ENCODE measurements at places on chromosomes 1 and 21. TPM values are rescaled to one million over a fixed set of nuclear protein-coding genes. Genes with fewer than 3 reads are reported as not detected.

- no peak for DNase-seq
- H3K36me3 ChIP-seq = peaks cover 2% of the 10 kb centered on the region
- peak overlapping the region; percentile 1 for H3K4me3 ChIP-seq
- H3K27ac ChIP-seq = peak overlapping the region; percentile 66
- peaks cover 27% of the 10 kb centered on the region for H3K4me1 ChIP-seq
- no peaks in the 10 kb centered on the region for H3K27me3 ChIP-seq
Measured at GRCh38 chr1:9590945-9591668, 2.4 kb downstream of the TMEM201 start.

DNA sequence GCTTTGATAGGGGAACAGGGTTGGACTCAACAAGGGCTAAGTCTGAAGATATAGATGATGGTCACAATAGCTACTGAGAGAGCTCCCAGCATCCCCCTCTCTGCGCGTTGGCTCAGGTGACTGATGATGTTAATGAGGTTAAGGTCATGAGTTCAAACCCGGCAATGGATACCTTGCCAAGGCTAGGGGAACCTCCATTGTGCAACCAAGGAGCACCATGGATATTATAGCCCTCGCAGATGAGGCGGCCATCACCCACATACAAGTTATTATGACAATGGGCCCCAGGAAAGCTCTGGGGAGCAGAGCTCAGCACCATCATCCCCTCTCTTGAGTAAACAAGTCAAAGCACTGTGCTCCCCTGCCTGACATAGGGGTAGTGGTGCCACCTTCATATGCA, 8.2 kb downstream of the KCNA2 start:
- H3K4me3 ChIP-seq = no peak overlapping the region
- H3K4me1 ChIP-seq = peaks cover 1% of the 10 kb centered on the region
- DNase-seq = no peak
- peaks cover 5% of the 10 kb centered on the region for H3K27me3 ChIP-seq
- H3K27ac ChIP-seq = no peak overlapping the region

DNA sequence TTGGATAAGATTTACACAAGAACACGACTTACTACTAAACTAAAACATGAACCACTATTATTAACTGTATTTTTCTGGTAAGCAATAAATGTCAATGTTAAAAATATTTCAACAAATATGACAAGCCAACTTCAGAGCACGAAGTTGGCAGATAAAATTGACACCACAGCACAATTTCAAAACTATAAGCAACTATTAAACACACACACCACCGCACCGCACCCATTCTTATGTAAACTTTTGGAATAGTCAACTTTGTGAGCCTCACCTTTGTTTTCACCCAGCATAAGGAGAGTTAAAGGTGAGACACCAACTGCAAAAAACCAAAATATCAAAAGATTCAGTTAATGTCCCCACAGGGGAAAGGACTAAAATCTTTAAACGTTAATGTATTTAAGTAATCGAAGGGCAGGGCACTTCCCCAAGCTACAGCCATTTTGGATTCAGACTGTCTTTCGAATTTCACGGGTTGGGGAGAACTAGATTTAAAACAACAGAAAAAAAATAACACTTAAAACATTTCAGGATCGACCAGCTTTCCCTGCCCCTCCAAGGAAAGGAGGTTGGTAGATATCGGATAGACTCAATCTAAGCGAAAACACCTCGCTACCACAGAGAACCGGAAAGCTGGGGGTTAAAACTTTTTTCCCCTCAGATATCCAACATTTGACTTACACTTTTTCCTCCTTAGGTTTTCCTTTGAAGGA, 872 bp downstream of the GPBP1L1 start:
- H3K4me1 ChIP-seq = peaks cover 25% of the 10 kb centered on the region
- peak overlapping the region; percentile 99 for H3K27ac ChIP-seq
- no peak for DNase-seq
- peak overlapping the region; percentile 92 for H3K4me3 ChIP-seq

DNA sequence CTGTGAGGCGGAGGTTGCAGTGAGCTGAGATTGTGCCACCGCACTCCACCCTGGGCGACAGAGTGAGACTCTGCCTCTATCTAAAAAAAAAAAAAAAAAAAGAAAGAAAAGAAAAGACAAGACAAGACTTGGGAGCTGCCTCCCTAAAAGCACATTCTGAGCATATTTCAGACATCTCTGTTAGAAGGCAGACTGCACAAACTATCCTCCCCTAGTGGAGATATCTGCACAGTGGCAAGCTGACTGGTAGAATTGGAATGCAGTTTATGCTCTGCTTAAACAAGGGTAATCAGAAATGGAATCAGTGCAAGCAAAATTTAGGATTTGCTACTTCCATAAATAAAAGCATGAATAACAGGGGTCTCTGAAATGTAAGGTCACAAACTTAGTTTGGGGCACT, 31.8 kb downstream of the GNG4 start:
- no peak overlapping the region for H3K27ac ChIP-seq
- H3K36me3 ChIP-seq = no peaks in the 10 kb centered on the region
- DNase-seq = no peak
- no peaks in the 10 kb centered on the region for H3K4me1 ChIP-seq
- no peak overlapping the region for H3K4me3 ChIP-seq
- peaks cover 12% of the 10 kb centered on the region for H3K27me3 ChIP-seq

- H3K4me1 ChIP-seq = peaks cover 2% of the 10 kb centered on the region
- no peaks in the 10 kb centered on the region for H3K36me3 ChIP-seq
- no peak overlapping the region for H3K27ac ChIP-seq
- peaks cover 29% of the 10 kb centered on the region for H3K27me3 ChIP-seq
Measured at GRCh38 chr1:58248791-58249190, 297.7 kb downstream of the OMA1 start.

DNA sequence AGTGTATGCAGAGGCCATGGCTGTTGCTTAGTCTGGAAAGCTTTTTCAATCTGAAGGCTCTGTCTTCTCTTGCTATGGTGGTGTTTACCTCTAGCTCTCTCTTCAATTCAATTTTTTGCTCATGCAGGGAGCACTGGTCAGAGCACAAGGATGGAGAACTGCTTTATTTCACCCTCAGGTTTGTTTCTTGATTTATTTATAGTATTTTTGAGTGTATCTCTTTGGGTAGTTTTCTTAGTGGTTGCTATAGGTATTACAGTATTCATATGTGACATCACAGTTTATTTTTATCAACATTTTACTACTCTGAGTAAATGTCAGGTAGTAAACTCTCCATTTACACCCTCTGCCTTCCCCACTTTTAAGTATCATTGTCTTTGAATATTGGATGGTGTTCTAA, 147.9 kb downstream of the RASAL2 start:
- H3K4me1 ChIP-seq = no peaks in the 10 kb centered on the region
- H3K4me3 ChIP-seq = no peak overlapping the region
- H3K36me3 ChIP-seq = no peaks in the 10 kb centered on the region
- no peak overlapping the region for H3K27ac ChIP-seq

DNA sequence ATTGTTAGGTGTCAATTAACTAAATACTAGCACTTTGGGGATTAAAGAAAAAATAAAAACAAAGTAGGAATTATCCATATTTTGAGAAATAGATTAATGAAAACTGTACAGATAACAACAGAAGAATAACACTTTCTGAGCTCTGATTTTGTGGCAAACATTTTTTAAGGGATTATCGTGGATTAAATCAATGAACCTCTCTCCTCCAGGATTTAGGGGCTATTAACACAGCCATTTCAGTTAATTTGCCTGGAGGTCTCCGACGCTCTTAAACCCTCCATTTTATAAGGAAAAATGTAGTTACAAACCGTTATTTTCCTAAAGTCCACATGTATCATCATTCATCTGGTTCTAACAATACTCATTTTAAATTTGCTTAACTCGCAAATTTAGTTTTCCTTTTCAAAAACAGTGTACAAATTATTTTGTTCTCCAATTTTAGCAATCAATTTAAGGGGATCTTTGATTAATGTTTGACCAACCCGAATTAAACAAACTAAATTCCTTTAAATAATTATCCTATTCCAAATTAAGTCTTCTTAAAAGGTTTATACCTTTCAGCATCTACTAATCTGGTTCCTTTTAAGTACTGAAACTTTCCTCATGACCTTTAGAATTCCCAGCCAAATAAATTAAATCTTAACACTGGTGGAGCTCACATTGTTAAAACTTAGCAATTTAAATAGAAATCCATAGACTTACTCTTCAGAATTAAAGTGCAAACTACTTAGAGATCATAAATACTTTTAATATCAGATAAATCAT, 30.7 kb upstream of the RNF187 start:
- peaks cover 33% of the 10 kb centered on the region for H3K4me1 ChIP-seq
- DNase-seq = no peak
- H3K4me3 ChIP-seq = peak overlapping the region; percentile 98
- H3K27me3 ChIP-seq = no peaks in the 10 kb centered on the region
- H3K27ac ChIP-seq = peak overlapping the region; percentile 98

DNA sequence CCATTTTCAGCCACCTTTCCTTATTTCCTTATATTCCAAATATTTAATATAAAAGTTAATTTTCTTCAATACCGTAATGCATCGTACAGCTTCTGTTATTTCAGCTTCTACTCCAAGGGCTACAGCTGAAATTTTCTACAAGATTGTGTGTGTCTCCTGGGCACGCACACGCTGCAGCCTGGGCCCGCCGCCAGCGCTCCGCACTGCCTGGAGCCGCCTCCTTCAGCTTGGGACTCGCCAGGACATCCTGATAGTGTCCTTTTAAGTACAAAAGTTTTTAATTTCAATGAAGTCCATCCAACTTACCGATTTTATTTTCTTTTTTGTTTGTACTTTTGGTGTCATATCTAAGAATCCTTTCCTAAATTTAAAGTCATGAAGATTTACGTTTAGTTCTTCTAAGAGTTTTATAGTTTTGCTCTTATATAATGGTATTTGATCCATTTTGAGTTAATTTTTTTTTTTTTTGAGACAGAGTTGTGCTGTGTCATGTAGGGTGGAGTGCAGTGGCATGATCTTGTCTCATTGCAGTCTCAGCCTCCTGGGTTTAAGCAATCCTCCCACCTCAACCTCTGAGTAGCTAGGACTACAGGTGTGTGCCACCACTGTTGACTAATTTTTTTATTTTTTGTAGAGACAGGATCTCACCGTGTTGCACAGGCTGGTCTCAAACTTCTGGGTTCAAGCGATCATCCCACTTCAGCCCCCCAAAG, 82.8 kb downstream of the AXDND1 start:
- DNase-seq = no peak
- H3K27ac ChIP-seq = no peak overlapping the region
- no peaks in the 10 kb centered on the region for H3K4me1 ChIP-seq
- H3K27me3 ChIP-seq = peaks cover 4% of the 10 kb centered on the region
- no peaks in the 10 kb centered on the region for H3K36me3 ChIP-seq
- no peak overlapping the region for H3K4me3 ChIP-seq

- no peak for DNase-seq
- no peak overlapping the region for H3K27ac ChIP-seq
- no peak overlapping the region for H3K4me3 ChIP-seq
- peaks cover 31% of the 10 kb centered on the region for H3K36me3 ChIP-seq
Measured at GRCh38 chr1:185288435-185288834, 28.6 kb downstream of the IVNS1ABP start.

The NBPF20 gene
- 1.4 TPM for total RNA-seq

The ZSCAN20 gene
- 3.5 TPM for total RNA-seq

The MASP2 gene
- not detected for total RNA-seq

The CENPL gene
- total RNA-seq = 33.9 TPM
